Vein endothelial cell (primary cell): ENCODE measurements at places on chromosomes 7 and 10. TPM values are rescaled to one million over a fixed set of nuclear protein-coding genes. Genes with fewer than 3 reads are reported as not detected.

Gene RNF32
- total RNA-seq, result under 0.01 TPM in 1 of 2 replicates, not detected in the other

Gene GSDME
- 13.1 and 17.1 TPM in 2 replicates for total RNA-seq

Gene GPER1
- total RNA-seq, result 2.3 and 4.5 TPM in 2 replicates

Gene CALHM3
- total RNA-seq, result not detected in 2 replicates

Gene AHCYL2
- 12.0 and 15.4 TPM in 2 replicates for total RNA-seq

Gene FAM131B
- 0.65 and 0.76 TPM in 2 replicates for total RNA-seq

Gene AKR1C4
- not detected in 2 replicates for total RNA-seq

Gene NRG3
- 6.5 and 17.3 TPM in 2 replicates for total RNA-seq

Gene GARS1
- 191 and 216 TPM in 2 replicates for total RNA-seq

Gene ACTR3C
- 0.67 and 2.0 TPM in 2 replicates for total RNA-seq

Gene FIGNL1
- total RNA-seq, result 28.4 and 53.9 TPM in 2 replicates

Gene C10orf53
- total RNA-seq, result not detected in 2 replicates

Gene GIMAP8
- 49.6 and 68.7 TPM in 2 replicates for total RNA-seq

Gene DENND2A
- total RNA-seq, result under 0.01 and 0.19 TPM in 2 replicates

Gene MRLN
- not detected in 2 replicates for total RNA-seq

Gene TCERG1L
- total RNA-seq, result not detected in 2 replicates

Gene LIPK
- not detected in 2 replicates for total RNA-seq

Gene CUZD1
- total RNA-seq, result 0.65 and 0.86 TPM in 2 replicates

Gene COL26A1
- not detected in 2 replicates for total RNA-seq
